ENCODE measurements at places on chromosomes 6 and 20.

DNA sequence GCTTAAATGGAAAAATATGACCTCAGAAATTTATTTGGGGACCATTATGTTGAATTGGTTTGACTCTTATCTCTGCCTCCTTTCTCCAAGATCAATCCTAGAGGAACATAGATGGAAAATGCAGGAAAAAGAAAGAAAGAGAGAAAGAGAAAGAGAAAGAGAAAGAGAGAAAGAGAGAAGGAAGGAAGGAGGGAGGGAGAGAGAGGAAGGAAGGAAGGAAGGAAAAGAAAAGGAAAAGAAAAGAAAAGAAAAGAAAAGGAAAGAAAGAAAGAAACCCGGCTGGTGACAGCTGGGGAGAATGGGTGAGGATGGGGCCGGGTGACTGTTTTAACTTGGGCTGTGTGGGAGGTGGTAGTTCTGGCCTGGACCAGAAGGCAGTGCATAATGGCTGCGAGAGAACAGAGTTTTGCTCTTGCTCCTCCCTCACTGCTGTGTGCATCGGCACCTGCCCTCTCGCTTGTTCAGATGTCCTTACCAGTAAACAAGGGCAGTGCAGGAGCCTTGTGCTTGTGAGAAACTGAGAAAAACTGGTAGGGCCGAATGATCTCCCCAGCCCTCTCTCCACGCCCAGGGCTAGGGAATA lies 24.7 kb downstream of the GLO1 start:
- DNase-seq, result no peak

GRCh38 chr6:131900231-131900630 lies 50.9 kb downstream of the CCN2 start:
- no peak for DNase-seq

- DNase-seq, result no peak
These were observed 89.1 kb downstream of the FUT9 start for GRCh38 chr6:96104910-96105309.

DNA sequence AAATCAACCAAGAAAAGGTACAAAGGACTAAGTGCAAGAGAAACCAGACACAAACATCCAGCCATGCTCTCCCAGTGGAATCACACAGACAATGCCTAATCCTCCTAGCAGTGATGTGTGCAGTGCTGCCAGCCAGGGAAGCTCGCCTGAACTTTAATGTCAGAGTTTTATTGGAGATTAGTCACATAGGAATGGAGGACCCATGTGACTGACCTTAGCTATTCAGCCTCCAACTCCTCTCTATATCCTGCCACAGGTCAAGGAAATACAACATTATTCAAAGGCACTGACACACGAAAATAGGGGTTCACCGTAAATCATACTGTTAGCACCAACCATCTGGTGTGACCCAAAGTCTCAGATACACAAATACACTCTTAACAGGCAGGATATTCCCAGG lies 684.6 kb downstream of the DOK5 start:
- DNase-seq, result no peak

DNA sequence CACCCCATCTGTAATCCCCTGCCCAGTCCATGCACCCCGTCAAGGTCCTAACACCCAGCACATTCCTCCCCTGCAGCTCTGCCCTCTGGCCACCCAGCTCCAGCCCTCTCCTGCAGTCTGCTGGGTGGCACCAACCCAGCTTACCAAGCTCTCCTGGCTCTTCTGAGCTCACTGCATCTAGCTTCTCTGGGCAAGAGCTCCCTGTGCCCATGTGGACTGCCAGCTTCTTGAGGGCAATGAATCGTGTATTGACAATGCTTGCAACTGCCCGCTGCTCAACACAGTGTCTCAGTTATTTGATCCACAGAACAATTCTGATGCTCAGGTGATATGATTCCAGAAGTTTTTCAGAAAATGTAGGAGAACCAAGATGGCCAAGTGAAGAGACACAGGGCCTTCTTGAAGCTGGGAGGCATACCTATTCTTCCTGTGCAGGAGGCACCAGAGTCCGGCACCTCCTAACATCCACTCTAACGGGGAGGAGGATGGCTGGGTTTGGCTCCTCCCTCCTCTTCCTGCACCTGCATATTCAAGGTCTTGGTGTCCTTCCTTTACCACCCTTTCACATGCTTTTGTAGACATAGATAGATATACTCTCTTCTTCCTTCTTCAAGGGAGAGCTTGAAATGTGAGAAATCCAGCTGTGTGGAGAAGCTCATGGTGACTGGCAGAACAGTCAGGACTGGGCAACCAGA lies 85.6 kb downstream of the TRERF1 start:
- no peak for DNase-seq

GRCh38 chr6:96926425-96926824 lies 1.9 kb downstream of the KLHL32 start:
- no peak for DNase-seq

DNA sequence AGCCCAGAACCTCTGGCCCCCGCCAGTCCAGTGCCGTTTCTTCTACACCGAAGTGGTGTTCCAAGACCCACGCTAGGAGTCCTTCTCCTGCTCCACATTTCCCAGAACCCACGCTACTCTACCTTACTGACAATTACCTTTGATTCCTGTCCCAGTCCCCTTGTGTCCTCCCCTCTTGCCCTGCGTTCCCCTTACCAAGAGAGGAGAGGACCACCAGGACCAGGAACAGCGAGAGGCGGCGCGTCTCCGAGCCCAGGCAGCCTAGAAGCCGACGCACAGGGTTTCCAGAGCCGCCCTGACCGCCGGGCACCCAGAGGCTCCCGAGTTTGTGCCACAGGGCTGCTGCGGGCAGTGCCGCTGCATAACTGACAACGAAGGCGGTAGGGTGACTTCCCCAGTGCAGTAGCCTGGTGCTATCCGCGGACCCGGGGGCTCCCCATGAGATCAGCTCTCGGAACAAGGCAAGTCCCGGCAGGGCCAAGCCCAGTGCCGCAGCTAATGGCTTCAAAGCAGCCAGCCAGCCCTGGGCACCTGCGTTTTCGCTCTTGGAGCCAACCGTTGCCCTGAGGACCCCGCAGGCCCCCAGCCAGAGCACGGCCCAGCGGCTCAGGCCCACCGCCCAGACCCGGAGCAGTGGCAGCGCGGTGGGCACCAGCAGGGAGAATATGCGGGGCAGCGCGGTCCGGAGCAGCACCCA lies 512 bp downstream of the TAP1 start:
- peak; percentile 69 for DNase-seq

DNA sequence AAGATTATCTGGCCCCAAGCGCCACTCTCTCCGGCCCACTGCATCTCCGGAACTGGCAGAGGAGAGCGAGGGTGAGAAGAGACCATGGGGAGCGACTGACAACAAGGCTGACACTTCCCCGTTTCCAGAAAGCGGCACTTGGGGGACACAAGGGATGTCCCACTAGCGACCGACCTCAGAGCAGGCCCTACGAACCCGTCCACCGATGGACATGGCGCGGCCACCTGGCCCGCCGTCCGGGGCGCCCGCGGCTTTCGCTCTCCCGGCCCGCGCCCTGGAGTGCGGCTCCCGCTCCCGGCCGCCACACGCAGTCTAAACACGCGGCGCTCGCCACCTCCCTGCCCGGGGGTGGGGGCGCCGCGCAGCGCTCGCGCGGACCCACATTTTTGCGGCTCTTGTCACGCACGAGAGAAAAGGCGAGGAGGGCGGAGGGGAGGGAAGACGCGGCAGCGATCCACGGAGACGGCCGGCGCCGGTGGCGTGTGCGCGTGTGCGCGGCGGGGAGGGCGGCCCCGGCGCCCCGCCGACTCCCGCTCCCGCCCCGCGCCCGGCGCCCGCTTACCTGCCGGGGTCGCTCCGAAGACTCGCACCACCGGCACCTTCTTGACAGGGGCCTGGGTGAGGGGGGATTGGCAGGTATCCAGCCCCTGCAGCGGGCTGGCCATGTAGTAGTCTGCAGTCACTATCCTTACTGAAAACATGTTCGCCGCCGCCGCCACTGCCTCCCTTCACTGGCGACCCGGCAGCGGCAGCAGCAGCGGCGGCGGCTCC lies 645 bp downstream of the REV3L start:
- peak; percentile 50 for DNase-seq

- peak; percentile 35 for DNase-seq
These were observed 79.6 kb upstream of the AHI1 start for GRCh38 chr6:135577059-135577538.

GRCh38 chr6:140204154-140204553 lies 829.7 kb upstream of the CITED2 start:
- DNase-seq, result no peak

DNA sequence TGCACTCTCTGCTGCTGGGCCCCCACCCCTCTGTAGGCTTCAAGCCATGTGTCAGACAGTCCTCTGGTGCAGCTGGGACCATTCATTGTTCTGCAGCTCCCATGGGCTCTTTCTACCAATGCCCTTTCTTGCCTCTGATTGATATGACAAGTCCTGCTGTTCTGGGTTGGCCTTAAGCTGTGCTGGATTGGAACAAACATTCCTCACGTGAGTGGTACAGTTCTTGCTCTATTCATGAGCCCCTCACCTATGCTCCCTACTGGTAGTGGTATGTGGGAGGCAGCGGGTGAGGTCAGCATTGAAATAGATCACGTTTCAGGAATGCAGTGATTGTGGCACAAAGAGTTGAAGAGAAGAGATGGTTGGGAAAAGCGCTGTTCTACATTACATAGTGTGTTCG lies 48.8 kb upstream of the RALY start:
- no peak for DNase-seq

DNA sequence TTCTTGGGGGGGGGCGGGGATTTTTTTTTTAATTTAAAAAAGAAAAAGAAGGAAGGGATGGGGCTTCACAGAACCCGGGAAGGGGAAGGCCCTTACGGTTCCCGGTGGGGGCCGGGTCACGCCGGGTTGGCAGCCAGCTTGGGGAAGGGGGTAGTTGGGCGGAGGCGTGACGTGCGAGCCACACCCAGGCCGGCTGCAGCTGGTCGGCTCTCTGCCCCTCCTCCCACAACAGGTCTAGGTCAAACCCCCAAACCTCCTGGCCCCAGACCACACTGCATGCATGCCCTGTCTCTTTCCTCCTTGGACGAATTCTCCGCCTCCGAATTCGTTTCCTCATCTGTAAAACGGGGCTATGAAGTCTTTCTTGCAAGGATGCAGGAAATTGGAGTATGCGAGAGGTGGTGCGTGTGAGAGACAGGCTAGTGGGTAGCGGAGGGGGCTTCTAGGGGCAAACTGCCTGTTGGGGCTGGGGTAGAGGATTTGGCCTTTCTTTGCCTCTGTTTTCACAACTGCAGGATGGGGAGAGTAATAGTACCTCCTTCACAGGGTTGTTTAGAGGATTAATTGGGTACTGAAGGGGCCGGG lies 828 bp downstream of the HCK start:
- no peak for DNase-seq

DNA sequence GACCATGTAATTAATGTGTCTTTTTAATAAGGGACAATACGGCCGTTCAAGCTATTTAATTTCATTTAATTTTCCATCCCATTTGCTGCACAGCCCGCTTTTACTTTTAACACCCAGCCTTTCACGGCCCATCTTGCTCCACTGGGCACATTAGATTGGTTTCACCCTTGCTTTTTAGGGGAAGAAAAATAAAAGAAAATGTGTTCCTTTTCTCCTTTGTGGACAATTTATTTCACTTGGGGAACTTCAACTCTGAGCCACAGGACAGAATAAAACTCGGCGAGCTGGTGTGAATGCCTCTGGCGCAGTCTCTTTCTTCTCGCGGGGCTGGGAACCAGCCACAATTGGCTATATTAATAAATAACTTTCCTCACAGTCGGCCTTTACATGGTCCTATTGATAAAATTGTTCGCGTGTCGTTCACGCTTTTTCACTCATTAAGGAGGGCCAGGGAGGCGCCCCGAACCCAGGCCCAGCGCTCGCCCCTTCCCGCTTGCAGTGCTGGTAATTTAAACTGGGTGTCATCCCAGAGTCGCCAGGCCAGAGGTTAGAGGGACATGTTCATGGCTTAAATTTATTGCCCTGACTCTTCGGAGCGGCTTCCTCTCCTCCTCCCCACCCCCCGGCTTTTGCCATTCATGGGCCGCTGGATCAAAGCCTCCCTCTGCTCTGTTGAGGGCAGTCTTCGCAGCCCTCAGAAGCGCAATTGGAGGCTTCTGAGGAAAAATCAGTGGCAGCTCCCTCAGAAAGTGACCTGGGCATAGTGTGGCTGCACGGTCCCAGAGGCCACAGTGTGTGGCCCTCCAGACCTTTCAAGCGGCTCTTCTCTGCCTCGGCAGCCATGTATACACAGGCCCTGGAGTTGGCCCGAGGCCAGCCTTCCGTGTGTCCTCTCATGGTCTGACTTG lies 2.2 kb upstream of the PRDM13 start:
- no peak for DNase-seq

DNA sequence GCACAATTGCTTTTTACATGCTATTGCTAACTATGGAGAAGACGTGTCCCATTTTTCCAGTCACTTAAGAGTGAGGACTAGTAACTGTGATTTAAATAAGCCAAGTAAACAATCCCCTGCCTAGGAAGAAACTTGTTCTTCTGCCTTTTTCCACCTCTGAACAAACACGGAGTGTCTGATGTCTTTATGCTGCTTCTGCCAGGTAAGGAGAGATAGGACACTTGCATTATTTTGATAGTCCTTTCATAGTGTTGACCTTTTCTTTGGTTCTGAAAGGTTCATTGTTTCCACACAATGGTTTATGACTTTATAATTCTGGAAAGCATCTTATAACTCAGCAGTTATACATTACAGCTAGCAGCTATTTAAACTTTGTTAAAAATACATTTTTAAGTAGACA lies 8.4 kb downstream of the LRP11 start:
- DNase-seq, result no peak

DNA sequence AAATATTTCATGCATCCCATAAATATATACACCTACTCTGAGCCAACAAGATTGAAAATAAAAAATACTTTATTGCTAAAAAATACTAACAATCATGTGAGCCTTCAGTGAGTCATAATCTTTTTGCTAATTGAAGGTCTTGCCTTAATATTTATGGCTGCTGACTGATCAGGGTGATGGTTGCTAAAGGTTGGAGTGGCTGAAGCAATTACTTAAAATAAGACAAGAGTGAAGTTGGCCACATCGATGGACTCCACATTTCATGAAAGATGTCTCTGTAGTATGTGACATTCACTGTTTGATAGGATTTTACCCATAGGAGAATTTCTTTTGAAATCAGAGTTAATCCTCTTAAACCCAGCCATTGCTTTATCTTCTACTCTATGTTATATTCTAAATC lies 11.1 kb downstream of the TRDN start:
- DNase-seq, result no peak

DNA sequence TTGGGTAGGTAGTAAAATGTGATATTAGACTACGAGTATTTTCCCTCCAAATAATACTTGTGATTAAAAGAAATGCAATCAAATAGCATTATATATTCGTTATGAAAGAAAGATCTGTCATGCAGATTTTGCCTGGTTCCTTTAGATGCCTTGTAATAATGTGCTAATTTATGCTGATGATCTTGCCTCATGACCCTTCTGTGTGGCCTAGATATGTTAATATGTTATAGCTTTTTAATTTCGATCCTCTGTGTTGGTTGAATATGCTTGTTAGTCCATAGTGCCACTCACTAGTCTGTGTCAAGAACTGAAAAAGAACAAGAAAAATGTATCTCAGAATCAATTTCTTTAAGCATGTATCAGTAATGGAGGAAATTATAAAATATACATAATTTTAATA lies 31.9 kb downstream of the CDKAL1 start:
- DNase-seq, result no peak

- no peak for DNase-seq
These were observed 1108.1 kb downstream of the GRIK2 start for GRCh38 chr6:102501615-102502014.
